ENCODE measurements at places on chromosomes 6 and 20. TPM values are rescaled to one million over a fixed set of nuclear protein-coding genes. Genes with fewer than 3 reads are reported as not detected.
A peak's percentile ranks its signal among the peaks of the same experiment; 100 is the strongest.

DNA sequence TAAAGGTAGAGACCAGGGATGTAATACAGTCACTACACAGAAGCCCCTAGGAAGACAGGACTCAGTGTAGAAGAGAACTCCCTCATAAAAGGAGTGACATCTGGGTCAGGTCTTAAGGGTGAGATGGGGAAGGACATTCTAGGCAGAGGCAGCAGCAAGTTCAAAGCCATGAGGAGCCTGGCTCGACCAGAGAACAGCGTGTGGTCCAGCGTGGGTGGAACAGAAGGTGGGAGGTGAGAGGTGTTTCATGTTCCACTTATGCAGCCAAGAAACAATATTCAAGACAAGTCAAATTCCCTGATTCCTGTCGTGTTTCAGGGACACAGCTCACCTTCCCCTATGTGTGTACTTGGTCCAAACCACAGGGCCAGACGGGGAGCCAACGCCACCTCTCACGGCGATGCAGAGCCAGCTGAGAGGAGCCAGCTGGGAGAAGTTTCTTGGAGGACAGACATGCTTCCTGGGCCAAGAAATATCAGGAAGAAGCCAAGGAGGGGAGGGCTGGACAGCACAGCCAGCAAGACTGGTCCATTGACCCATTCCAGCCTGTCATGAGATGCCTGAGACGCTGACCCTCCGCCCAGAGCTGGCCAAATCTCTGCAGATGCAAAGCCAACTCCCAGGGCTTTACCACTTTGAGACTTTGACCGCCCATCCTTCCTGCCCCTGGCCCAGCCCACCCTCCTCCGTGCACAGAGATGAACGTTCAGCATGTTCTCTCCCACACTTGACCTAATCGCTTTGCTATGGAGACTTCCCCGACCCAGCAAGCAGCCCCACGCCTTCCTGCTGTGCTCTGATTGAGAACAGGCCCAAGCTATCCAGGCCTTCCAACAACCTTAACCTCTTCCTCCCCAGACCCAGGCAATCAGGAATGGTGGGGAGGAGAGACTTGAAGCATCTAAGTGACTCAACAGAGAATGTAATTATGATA lies 113.8 kb downstream of the PRND start:
- DNase-seq, result peak; percentile 84

- no peak for DNase-seq
Observed at GRCh38 chr6:149716181-149716963, 1.5 kb downstream of the LATS1 start.

The FOXA2 gene
- not detected for total RNA-seq

The SLC16A10 gene
- 37.4 TPM for total RNA-seq

The MEP1A gene
- not detected for total RNA-seq

The MAS1 gene
- total RNA-seq, result not detected

- DNase-seq, result no peak
Observed at GRCh38 chr6:11637266-11637665, 99.7 kb downstream of the TMEM170B start.

GRCh38 chr20:63022501-63022900 lies 15.7 kb upstream of the BHLHE23 start:
- no peak for DNase-seq

DNA sequence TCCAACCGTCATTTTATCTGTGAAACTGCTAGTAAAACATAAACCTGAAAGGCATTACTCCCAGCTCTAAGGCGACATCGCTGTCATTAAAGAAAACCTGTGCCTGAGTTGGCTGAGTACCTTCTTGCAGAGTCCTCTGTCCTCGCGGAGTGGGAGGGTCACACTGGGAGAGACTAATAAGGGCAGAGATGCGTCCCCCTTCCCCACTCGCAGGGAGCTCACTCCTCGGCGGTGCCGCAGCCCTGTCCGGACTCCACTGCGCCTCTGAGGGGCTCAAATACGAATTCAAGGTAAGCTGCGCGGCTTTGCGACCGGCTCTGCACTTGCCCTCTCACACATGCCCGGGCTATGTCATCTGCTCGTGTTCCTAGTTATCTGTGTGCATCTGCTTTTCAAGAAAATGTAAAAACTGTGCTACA lies at the start of gene COL19A1:
COL19A1 (plus strand) TSS at position 206 of the 419 bp plus-strand sequence. CDS start 13,012 bp downstream, outside the sequence.
- DNase-seq, result no peak

The SLC22A7 gene
- total RNA-seq, result not detected

The SLC35B2 gene
- total RNA-seq, result 18.0 TPM

DNA sequence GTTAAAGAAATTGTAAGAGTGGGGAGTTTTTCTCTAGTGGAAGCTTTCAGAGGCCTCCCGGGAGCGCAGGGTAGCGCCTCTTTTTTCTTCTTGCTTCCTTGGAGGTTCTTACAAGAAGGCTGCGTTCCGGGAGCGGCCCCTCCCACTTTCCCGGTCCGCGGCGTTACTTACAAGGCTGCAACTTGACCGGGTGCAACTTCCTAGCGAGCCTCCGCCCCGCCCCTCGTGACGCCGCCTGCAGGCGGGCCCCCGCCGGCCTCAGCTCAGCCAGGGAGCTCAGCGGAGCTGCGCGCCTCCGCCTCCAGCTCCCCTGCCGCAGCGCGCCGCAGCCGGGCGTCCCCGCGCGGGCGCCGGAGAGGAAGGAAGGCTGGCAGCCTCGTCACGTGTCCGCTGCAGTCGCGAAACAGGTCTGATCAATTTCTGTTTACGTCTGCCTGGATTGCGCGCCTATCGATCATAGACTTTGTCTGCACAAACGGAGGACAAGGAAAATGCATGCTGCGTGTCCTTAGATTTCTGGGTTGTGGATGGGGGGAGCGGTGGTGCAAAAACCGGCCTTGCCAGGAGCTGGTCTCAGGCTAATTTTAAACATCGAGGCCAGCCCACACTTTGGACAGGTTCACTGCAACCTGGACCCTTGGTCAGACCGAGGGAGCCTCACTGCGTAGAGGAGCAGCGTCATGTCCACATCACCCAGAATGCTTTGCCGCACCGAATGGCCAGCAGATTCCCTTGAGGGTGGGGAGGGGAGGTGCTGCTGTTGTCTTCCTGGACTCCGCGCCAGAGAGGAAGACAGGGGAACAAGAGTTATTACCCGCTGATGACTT lies at the start of the genes FAM217B and PPP1R3D:
FAM217B (plus strand) TSS at position 261 of the 827 bp plus-strand sequence. CDS start 3,555 bp downstream, outside the sequence.
PPP1R3D (minus strand) TSS at position 177 of the 827 bp plus-strand sequence. CDS start 374 bp downstream, outside the sequence.
- peak; percentile 99 for DNase-seq

The ATP6V1G2 gene
- total RNA-seq, result not detected

GRCh38 chr6:108921547-108922361 lies 73.5 kb downstream of the ARMC2 start:
- peak; percentile 52 for DNase-seq

Measured in lower leg skin (tissue), 4 donors.